Inflammatory macrophage treated with lipopolysaccharide for 1 hour (primary cell): ENCODE measurements at places on chromosomes 3 and 15.

GRCh38 chr3:192864941-192865340 lies 52.7 kb downstream of the MB21D2 start:
- no peak for DNase-seq

DNA sequence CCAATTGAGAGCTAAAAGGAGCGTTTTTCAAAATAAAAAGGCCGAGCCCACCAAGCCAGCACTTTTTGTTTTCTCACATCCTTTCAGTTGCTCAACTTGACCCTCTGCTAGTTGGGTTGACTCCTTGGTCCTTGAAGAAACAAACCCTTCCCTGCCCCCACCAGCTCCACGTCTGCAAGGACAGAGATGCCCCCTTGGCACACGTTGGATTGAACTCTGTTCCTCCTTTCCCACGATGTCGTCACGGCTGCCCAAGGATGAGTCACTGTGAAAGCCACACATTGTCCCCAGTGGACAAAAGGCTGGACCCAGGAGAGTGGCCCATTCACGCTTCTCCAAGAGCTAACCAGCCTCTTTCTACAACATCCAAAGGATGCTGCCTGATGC lies 43.0 kb upstream of the SPATA12 start:
- peak; percentile 54 for DNase-seq

DNA sequence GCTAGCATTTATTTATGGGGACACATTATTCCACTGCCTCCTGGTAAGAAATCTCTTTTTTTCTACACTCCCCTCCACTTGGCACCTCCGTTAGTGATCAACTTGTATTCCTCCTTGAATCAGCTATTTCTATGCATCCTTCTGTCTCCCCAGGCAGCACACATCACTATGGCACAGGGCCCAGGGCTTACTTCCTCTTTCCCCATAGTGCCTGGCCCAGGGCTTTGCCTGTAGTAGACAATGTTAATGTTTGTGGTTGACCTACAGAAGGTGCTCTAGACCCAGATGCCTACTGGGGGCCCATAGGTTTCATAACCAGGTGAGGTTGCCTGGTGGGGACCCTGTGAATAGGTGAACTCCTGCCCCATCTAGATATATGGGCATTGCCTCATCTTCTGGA lies 44.9 kb downstream of the EPHB1 start:
- DNase-seq, result no peak

- no peak for DNase-seq
Measured at GRCh38 chr3:161893972-161894371, 397.4 kb downstream of the OTOL1 start.

DNA sequence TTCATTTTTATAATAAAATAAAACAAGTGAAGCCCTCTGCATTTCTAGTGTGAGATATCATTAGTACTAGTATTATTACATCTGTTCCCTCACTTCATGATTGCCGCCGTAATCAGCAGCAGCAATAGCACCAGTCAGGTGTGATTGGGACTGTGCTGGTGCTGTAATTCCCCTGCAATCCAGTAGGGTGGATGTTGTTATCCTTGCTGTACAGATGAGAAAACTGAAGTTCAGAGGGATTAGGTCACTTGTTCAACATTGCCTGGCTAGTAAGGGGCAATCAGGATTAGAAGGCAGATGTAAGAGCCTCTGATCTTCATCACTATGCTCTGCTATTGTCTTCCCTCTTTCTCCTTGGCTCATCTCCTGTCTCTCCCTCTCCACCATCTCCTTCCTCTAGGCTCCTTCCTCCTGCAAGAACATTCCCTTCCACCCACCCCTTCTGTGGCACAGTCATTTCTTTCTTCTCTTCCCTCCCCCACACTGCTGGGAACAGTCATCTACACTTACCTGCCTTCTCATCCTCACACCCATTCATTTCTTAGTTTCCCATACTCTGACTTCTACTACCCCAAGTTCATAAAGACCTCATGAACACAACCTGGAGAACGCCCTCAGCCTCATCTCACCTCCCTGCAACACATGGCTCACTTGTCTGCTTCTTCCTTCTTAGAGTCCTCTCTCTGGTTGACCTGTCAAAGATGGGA lies 29.7 kb downstream of the CRYGS start:
- no peak for DNase-seq

DNA sequence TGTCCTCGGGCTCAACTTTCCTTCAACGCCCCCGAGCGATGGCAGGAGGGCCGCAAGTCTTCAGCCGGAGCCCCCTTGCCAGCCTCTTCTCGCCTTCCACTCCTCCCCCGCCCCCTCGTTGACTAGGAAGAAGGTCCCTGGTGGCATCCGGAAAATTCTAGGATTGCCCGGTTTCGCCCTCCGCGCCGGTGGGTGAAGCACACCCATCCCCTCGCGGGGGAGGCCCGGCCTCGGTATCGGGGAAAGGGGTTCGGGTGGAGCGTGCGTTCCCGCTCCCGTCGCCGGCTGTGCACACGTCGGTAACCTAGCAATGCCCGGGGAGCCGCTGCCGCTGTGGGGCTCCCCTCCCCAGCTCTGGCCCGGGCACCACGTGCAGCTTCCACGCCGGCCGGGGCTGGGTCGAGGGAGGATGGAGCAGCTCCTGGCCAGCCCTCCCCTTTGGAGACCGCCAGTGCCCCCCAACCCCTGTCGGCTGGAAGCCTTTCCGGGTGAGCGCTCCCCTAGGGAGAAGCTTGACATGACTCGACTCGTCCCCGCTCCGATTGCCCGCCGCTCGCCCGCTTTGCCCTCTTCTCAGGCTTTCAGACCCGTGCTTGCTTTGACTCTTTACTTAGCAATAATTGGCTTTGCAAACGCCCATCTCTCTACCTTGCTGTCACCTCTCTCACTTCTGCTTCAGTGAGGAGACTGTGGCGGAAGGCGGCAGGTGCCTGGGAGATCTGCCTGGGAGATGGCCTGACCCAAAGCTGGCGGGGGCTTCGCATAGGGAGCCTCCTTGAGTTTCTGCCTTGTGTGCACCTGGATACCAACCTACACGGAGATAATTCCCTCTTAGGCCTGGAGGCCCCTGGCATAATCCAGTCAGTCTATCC lies 1.3 kb downstream of the CACNA1D start:
- DNase-seq, result no peak

- DNase-seq, result no peak
Measured at GRCh38 chr15:69046781-69047180, 32.3 kb downstream of the NOX5 start.

- DNase-seq, result no peak
Measured at GRCh38 chr15:98738689-98739401, 90.5 kb downstream of the IGF1R start.

DNA sequence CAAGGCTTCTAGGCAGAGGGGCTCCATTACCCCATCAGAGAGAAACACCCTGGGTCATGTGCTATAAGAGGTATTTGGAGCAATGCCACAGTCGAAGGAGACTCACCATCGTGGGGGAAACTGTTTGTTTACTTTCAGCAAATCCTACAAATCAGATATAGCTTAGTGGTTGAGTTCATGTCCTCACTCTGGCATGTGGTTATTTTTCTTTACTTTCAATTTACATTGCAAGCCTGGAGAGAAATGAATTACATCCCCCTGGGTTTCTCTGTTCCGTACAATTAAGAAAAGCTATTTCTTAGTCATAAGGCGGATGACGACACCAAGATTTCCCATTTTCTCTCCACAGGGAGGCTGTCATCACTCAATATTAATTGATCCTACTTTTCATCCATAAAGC lies 36.9 kb downstream of the RFTN1 start:
- peak; percentile 42 for DNase-seq

- peak; percentile 29 for DNase-seq
Measured at GRCh38 chr3:25441234-25441856, 13.3 kb downstream of the RARB start.

GRCh38 chr15:77473328-77473727 lies 52.6 kb downstream of the HMG20A start:
- DNase-seq, result no peak

GRCh38 chr3:73401059-73401458 lies 223.7 kb downstream of the PDZRN3 start:
- no peak for DNase-seq

GRCh38 chr3:42451546-42452230 lies 41.3 kb upstream of the LYZL4 start:
- DNase-seq, result no peak

GRCh38 chr15:63528138-63528659 lies 23.8 kb downstream of the USP3 start:
- no peak for DNase-seq

- no peak for DNase-seq
Measured at GRCh38 chr3:11717768-11718636, 74.3 kb upstream of the VGLL4 start.

GRCh38 chr3:66479532-66479947 lies 21.3 kb downstream of the LRIG1 start:
- DNase-seq, result no peak

- peak; percentile 64 for DNase-seq
Measured at GRCh38 chr15:85578941-85579701, 198.7 kb downstream of the AKAP13 start.

DNA sequence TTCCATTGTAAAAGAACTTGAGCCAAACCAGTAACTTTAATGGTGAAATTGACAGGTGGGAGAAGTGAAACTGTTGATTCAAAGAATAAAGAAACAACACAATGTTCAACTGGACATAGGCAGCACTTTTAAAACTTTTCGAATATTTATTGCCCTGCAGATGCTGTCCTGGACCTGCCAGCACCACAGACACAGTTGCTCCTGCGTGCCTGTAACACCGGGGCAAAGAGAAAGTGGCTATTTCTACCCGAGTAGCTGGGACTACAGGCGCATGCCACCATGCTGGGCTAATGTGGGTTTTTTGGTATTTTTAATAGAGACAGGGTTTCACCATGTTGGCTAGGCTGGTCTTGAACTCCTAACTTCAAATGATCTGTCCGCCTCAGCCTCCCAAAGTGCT lies 7.4 kb downstream of the IL5RA start:
- DNase-seq, result no peak

- DNase-seq, result no peak
Measured at GRCh38 chr15:91307601-91308000, 207.5 kb downstream of the SV2B start.

- no peak for DNase-seq
Measured at GRCh38 chr3:32381922-32382321, 9.7 kb upstream of the CMTM7 start.

DNA sequence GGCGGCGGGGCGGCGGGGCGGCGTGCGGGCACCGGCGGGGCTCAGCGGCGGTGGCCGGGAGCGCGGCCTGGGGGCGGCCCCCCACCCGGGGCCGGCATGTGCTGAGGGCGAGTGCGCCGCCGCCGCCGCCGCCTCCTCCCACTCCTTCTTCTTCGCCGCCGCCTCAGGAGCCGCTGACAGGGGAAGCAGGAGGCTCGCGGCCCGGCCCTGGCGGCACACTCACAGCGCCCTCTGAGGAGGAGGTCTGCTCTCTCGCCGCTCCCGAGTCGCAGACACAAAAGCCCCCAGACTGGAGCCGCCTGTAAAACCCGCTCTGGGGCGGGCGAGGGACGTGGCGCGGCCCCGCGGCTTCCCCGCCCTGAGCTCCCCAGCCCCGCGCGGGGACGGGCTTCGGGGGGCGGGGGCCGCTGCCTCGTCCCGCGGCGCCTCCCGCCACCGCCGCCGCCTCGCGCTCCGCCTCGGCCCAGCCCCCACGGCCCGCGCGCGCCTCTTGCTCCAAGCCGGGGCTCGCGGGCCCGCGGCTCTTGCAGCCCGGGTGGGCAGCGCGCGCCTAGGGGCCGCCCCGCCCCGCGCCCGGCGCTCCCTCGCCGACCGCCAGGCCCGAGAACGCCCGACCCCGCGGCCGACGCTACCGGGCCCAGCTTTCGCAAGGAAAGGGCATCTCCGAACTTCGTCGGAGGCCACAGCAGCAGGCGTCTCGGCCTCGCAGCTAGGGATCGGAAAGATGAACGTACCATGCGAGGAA lies at the start of gene PYGO1:
TSS of gene PYGO1 (minus strand) at position 276 of the 745 bp plus-strand sequence. CDS start 462 bp downstream, outside the sequence.
- DNase-seq, result peak; percentile 34

GRCh38 chr3:3027976-3028567 lies 82.1 kb downstream of the IL5RA start:
- DNase-seq, result no peak

DNA sequence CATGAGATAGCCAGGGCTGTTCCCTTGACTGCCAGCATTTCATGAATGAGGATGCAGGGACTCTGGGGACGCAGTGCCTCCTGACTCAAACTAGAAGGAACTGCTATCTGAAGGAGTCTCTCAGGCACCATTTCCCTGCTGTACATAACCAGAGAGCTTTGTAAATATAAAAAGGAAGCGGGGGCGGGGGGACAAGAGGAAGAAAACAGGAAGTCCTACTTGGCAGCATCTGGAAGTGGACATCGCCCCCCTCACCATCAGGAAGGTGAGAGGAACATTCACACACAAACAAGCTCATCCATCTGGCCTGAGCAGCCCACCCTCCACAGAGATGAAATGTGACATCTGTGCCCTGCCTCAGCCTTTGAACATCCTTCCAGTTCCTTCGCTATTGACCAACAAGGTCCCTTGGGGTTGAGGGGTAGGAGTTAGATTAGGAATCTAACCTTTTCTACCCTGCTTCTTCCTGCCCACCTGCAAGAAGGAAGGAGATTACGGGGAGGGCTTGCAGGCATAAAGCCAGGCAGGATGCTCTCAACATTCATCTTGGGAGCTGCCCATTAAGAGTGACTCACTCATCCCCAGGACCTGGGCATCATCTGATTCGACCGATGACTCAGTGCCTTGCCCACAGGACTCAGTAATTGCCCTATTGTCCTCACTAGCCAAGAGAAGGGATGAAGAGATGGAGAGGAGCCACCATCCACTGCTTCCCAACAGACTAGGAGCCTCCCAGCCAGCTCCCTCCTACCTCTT lies 31.9 kb downstream of the SH3BP5 start:
- DNase-seq, result peak; percentile 88

GRCh38 chr3:104960579-104960978 lies 406.1 kb upstream of the ALCAM start:
- DNase-seq, result no peak

DNA sequence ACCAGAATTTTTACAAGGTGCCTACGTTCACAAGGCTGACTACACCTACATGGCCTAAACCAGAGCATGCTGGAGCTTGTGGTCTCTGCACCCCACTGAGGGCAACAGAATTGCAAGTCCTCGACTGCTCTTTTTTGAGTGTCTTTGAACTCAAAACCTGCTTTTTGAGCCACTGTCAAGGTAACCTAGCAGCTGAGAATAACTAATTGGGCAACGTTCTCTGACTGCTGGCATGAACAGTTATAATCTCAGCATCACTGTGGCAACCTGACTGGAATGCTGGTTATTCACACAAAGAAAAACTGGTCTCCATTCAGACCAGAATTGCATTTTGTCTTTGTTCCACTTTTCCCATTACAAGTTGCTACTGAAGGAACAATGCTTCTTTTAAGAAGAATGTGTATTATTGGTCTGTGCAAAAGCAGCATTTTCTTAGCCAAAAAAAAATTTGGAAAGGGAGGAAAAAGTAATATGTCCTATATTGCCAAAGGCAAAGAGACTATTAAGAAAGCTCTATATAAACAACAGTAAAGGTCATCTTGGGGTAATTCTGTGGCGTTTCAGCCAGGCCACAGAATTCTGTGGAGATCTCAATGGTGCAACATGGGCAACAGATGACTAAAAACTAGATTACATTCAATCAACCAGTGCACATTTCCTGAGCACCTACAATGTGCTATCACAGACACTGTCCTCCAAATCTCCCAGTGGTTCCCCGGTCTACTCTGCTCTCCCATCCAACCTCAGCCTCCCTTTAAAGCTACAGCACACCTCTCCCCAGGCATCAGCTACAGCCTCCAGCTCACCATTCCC lies 76.8 kb downstream of the TNIK start:
- no peak for DNase-seq
